Stimulated activated CD8-positive, alpha-beta memory T cell treated with anti-CD3 and anti-CD28 coated beads, Interleukin-4, amount 100 ng/mL, for 4 hours (primary cell): ENCODE measurements at places on chromosomes 2 and 18.
A peak's percentile ranks its signal among the peaks of the same experiment; 100 is the strongest.

DNA sequence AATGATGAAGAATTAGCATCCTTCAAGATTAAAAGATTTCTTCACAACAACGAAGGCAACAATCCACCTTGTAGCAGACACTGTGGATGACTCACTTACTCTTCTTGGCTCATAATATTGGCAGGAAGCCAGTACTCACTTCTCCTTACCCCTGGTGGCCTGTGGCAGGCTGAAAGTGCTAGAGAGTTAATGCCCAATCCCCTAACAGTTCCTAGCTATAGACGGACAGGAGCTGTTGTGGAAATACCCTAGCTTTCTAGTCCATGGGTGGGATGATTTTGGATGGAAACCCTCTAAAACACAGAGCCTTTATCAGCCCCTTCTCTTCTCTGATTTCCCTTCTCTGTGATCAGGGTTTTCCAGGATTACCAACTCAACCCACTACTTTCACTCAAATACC, 128.6 kb upstream of the NYAP2 start:
- no peak for DNase-seq

DNA sequence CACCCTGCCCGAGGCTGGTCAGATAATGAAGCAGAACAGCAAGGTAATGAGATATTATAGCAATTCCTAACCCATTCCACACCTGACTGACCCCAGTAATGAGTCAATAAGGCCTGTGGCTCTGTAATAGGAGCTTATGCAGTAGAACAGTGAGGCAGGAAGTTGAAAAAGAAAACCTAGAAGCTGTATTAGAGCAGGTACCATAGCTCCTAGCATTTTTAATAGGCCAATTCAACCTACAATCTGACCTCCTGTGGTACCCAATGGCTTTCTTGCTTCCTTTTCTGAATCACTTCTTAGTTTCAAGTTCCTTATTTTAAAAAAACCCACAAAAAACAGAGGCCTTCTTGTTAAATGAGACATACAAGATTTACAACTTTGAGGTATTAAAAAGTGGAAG, 43.6 kb upstream of the MAP2 start:
- DNase-seq: no peak

GRCh38 chr2:231800493-231801091, 14.3 kb downstream of the COPS7B start:
- no peak for DNase-seq

DNA sequence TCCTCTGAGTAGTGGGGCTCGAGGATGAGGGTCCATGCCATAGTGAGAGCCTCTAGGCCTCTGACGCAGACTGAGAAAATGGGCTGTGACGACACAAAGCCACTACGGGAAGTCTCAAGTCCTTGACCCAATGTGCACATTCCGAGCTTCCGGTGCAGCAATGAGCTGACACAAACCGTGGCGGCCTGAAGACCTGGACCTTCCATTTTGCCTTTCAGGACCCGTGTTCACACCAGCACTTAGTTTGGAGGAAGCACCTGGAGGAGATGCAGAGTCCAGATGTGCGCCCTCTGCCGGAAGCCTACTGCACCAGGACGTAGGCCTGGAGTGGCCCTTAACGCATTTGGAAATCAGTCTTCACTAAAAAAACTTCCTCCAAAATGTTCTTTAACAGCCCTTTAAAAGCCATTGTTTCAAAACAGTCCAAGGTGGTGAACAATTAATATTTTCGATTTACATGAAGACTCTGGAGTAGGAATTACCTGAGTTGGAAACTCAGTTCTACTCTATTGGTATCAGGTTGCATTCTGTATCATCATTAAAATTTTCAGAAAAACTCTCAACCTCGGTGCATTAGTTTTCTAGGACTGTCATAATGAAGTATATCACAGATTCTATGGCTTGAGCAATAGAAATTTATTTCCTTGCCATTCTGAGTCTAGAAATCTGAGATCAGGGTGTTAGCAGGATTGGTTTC, 33.9 kb downstream of the BMP10 start:
- DNase-seq: peak; percentile 35

DNA sequence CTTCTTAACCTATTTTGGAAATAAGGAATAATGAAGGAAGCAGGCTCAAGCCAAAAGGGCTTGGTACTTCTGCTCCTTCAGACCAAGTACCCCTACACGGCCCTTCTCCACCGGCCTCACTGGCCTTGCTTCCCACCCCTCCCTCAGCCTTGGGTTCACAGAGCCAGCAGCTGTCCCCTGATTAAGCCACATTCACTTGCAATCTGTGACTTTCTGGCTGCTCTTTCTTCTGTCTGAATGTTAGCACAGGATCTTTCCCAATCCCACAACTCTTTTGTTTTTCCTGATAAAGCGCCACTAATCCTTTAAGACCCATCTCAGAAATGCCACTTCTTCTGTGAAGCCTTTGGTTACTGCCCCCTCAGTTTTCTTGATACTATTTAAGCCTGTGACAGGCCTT, 52.4 kb downstream of the REEP1 start:
- no peak for DNase-seq

DNA sequence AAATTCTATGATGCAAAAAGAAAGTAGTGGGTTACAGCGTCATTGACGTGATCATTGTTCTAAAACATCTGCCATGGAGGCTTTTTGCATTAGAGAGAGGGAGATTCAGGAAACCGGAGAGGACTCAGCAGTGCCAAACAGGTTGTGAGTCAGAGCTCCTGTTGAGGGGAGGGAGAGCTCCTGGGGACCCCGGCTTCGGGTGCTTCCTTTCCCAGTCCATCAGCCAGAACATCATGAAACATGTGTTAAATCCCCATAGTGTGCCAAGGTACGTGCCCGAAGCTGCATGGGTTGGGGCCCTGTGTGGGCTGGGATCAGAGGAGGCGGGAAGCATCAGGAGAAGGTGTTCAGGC, 791 bp upstream of the CYRIA start:
- no peak for DNase-seq

GRCh38 chr2:38572167-38572566, 30.6 kb downstream of the HNRNPLL start:
- DNase-seq: no peak

DNA sequence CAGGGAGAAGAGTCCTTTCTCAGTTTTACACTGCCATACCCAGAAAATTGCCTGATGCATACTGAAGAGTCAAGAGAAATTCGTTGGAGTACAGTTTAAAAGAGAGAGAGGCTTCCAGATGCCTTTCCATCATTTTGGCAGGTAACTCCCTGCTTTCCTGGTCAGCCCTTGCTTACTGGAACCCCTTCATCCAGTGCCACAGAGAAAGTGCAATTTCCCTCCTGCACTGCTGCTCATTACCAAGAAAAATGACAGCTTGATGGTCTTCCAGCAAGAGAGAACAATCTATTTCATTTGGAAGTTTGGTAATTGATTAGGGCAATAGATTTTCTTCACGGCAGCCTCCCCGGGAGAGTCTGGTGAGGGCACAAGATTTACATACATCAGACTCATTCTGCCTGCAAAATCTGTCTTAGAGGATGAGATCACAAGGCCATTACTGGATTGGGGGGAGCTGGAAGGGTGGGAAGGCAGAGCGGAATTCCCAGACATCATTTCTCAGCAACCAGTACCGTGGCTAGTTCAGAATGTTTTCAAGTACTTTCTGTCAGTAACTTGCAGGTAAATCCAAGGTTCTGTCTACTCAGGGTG, 102.8 kb upstream of the SLC14A2 start:
- DNase-seq: no peak

DNA sequence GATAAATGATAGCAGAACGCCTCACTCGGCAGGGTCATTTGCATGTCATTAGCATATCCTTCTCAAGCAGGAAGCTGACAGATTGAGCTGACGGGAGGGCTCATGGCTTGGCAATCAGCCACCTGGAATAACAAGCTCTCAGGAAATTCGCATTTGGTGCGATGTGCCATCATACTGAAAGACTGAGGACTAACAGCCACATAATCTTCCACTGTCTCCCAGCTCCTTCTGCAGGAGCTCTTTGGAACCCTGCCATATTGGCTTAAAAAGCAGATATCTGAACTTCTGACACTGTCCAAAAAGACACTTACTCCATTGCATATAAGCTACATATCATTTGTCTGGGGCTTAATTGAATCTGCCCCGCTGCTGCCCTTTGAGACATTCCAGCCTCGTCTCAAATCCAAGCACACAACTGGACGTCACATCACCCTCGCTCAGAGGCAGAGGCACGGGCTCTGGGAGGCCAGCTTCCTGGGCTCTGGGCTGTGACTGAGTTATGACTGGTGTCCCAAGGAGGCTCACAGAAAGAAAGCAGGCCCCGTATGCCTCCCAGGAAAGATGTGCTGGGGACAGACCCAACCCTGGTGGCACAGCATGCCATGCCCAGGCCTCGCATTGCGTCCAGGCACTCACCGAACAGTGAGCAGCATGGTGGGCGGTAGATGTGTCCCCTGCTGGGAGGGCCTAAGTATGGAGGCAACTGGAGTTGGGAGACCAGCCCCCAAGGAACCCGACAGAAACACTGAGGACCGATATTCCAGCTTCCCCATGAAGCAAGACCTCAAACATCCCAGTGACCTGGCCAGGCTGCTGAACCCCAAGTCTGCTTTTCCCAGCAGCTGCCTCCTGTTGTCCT, 228.0 kb downstream of the ATAD2B start:
- no peak for DNase-seq

- peak; percentile 53 for DNase-seq
Observed at GRCh38 chr2:234288974-234289455, 207.9 kb downstream of the ARL4C start.

- no peak for DNase-seq
Observed at GRCh38 chr18:53997064-53997463, 227.4 kb downstream of the MBD2 start.

DNA sequence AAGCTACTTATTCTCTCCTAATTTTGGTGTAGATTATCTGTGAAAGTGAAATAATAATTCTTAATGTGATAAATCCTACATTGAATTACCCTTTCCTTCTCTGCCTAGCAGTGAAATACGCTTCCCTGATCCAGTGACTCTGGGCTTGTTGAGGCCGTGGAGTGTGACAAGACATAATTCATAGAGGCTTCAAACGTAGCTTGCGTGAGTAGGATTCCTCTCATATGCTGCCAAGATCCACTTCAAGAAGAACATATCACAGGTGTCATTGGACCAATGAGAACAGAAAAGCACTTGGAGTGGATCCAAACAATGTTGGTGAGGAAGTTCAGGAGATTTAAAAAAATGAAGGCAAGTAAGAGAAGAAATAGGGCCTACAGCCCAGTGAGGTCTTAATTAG, 221.3 kb upstream of the TMEFF2 start:
- no peak for DNase-seq

DNA sequence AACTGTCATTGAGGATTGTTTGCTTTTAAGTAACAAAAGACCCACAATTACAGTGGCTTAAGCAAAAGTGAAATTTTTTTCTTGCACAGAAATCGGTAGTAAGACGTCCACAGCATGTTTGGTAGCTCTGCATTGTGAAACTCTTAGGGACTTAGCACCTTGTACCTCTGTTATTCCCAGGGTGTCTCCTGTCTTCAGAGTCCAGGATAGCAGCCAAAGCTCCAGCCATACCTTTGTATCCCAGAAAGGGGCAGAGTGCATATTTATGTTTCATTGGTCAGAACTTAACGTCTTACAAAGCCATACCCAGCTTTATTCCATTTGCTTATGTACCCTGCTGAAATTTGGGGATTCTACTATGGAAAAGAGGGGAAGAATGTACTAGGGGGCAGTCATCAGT, 32.8 kb downstream of the RMND5A start:
- DNase-seq: no peak
